ENCODE measurements at places on chromosomes 4 and X.

DNA sequence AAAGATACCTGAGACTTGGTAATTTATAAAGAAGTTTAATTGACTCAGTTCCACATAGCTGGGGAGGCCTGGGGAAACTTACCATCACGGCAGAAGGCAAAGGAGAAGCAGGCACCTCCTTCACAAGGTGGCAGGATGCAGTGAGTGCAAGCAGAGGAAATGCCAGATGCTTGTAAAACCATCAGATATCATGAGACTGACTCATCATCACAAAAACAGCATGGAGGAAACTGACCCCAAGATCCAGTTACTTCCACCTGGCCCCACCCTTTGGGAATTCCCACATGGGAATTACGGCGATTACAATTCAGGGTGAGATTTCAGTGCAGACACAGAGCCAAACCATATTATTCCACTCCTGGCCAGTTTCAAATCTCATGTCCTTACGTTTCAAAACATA lies 514.7 kb upstream of the SPANXN1 start:
- no peak for DNase-seq

DNA sequence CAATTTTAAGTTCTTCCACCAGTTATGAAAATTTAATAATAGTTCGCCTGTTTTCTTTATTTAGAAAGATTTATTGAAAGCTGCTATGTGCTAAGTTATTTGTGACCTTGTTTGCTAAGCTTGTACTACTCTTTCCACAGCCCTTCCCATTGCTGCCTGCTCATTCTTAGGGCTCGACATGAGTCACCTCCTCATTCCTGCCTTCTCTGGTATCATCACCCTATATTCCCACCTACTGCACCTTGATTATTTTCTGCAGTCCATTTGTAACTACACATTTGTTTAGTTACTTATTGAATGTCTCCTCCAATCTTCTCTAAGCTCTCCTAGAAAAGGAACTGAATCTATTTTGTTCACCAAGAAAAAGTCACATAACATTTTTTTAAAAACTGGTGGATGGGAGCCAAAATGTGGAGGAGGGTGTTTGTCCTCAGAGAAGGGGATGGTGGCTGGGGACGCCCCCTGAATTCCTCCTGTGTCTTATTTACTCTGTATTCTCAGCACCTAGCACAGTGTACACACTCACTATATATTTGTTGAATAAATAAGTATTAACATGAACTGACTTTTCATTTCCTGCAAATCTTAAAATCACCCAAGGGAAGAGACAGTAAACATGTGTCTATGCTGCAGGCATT lies 3.7 kb upstream of the RAB9A start:
- no peak for DNase-seq

DNA sequence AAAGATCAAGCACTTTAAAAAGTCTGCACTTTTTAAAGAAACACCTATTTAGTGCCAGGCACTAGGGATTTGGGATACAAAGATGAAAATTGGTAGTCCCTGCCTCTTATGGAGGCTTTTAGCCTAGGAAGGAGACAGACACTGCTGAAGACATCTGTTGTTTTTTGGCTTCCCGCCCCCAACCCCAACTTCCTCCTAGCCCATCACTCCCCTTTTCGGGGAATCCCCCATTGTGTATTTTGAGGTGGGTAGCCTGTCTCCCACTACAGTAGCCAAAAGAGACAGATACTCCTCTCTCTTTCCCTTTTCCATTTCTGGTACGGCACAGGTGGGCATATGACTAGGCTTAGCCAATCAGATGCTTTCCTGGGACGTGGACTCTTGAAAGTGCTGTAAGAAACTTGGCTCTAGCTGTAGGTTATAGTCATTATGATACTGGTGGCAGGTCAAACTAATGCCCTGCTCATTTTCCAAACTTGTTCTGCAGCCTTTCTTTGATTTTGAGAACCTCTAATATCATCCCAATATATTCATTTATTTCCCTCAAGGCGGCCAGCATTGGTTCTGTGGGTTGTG lies 194.6 kb upstream of the RBPJ start:
- DNase-seq = no peak

DNA sequence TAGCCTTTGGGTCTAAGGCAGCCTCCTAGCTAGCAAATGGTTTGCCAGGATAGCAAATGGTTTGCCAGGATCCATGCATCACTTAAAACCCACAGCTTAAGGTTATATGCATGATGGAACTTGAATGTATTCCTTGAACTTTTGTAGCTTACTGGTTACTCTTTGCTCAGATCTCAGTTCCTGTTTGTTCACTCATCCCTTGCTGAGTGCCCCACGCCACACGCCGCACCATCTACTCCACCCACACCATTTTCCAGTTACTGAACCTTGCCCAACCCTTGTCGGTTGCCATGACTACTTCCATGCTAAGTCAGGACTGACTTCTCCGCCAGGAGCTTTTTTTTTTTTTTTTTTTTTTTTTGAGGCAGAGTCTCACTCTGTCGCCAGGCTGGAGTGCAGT lies 29.5 kb upstream of the XIAP start:
- no peak for DNase-seq

DNA sequence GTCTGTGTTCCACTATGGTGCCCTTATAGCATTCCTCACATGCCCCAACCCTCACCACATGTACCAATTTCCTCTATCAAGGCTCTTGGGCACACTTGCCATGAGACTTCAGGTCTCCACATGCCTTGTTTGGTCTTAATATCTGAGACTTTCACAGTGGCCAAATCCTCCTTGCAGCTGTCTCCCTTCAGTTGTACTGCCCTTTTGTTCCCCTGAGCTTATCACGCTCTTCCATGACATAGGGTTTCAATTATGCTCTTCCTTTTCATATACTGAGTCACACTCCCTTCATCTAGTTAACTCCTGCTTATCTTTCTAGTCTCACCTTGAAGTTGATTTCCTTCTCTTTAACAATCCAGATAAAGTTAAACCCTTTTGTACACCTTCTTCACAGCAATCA lies 212.9 kb downstream of the PDHA2 start:
- peak; percentile 6 for DNase-seq

GRCh38 chr4:129218897-129219296 lies 122.9 kb downstream of the C4orf33 start:
- peak; percentile 29 for DNase-seq

Measured in fibroblast of pulmonary artery (primary cell).